GM13976 (cell line): ENCODE measurements at places on chromosomes 6 and 20.
A peak's percentile ranks its signal among the peaks of the same experiment; 100 is the strongest.

DNA sequence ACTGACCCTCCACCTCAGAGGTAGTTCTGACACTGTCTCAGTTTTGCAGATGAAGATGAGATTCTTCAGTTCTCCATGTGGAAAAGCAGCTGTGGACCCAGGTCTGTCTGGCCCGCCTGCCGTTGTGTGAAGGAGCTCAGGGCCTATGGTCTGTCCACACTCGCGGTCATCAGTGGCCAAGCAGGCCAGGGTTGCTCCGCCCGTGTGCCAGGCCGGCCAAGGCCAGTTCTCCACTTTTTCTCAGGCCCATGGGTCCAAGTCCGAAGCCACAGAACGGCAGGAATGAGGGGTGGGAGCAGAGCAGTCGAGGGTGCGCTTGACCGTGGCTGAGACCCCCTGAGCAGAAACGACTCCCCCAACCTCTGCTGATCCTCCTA, 8.6 kb upstream of the MAP1LC3A start:
- no peak for DNase-seq

DNA sequence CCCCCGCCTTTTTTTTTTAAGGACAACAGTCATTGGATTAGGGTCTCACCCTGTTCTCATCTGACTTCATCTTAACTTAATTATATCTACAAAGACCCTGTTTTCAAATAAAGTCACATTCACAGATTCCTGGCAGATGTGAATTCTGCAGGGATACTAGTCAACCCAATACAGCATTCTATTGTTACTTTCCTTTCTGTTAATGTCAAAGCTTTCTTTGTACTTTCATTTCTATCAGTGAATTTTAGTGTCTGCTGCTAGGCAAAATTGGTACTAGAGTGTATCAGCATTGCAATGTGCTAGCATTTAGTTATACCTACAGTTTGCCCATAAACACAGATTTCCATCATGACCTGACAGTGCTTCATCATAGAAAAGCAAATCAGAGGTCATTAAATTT, 281.9 kb downstream of the CDKAL1 start:
- DNase-seq: no peak

DNA sequence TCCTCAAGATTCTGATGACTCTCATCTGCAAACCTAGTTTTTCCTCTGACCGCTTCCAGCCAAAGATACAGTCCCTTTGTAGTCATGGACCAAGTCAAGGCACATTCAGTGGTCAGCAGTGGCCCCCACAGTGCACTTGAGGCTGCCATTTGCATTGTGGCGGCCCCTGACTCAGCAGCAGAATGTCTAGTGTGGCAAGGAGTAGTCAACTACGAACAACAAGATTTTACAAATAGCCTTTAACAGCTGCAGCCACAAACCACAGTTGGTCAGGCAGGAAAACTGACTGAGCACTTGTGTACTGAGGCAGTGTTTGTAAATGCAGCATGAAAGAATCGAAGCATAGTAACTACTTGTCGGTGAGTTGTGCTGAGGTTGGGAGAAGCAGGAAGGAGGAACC, 49.6 kb downstream of the SLC2A12 start:
- no peak for DNase-seq

DNA sequence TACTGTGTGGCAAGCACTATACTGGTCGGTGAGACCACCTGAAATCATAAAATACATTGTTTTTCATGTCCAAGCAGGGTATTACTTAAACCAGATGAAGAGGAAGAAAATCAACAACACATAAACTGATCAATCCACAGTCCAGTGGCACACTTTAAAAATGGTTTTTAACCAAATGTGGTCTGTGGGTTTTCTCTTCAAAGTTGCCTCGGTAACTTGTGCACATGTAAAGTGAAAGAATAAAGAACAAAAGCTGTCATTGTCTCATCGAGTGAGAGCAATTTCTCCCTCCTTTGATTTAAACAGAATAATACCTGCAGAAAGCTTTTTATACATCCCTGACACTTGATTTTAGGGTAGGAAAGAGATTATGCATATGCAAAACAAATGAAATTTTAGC, 3.7 kb downstream of the FLRT3 start:
- no peak for DNase-seq

DNA sequence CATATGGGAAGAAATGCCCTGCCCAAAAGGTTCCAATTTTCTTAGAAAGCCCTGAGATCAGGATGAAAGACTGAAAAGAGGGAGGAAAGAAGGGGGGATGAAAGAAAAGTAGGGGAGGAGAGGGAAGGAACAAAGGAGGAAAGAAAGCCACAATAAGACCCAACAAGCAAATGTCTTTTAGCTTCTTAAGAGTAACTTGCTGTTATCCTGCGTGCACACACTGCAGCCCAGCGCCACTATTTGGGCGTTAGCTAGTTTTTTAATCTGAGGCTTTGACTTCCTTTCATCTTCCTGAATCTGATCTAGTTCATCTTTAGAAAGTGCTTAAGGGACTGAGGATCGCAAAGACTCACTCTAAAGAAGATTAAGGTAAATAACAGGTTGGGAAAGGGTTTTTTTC, 77.4 kb upstream of the HDDC2 start:
- DNase-seq: no peak

DNA sequence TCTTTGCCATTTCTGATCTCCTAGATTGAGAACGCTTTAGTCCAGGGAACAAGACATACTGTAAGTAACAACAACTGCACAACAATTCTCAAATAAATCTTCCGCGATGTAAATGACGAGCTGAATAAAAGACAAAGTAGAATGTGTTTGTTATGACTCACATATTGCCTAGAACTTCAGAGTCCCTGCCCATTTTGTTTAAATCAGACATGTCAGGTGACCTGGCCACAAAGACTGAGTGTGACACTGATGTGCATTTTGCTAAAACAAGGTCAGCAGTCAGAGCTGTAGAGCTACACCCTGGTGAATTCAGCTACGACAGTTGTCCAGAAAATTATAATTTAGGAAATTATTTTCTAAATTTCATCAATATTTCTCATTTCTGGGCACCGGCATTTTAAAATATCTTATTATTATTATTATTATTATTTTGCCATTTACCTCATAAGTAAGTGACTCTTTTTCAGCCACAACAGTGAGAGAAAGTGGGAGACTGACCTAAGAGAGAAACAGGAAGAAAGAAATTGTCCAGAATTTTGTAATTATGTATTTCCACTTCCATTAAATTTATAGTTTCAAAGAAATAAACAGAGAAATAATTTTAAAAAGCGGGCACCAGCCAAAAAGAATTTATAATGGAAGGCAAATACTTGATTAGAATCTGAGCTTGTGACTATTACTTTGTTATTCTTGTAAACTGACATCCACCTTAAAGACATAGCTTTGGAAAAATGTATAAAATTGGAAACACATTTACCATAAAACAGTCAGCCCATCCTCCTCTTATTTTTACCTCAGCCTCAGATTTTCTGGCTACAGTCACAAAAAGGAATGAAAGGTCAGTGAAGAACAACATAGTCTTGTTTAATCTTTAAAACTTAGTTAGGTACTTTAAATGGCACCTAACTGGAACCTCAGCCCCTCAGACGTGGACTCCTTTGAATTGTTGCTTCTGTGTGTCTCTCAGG, 157.0 kb upstream of the CITED2 start:
- DNase-seq: no peak

DNA sequence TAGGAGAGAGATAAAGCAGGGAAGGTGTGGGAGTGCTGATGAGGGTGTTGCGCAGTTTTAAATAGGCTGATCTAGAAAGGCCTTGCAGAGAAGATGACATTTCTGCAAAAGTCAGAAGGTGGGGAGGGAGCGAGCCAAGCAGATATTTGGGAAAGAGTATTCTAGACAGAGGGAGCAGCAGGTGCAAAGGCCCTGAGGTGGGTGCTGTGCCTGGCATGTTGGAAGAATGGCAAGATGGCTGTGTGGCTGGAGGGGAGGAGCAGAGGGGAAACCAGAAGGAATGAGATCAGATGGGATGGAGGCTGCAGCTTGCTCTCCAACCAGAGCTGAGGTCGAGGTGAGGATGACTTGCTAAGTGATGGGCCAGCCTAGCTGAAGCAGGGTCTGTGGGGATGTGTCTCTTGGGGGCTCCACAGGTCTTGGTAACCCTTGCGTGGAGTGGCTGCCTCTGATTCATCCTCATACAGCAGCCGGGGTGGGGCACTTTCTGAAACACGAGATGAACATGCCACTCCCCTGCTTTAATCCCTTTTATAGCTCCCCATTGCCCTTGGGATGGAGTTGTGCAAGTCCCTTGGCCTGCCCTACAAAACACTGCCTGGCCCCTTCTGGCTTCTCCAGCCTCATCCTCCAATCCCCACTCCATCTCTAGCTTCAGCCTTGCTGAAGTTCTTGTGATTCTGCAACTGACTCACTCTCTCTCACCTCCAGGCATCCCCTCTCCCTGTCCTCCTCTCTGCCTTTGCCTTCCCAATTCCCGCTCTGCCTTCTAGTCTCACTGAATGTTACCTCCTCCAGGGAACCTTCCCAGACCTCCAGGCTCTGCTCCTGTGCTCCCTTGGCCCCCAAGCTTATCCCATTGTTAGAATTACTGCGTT, 94.1 kb downstream of the CDH22 start:
- no peak for DNase-seq

- no peak for DNase-seq
These were observed 103.8 kb downstream of the KHDC1L start for GRCh38 chr6:73121421-73121993.

DNA sequence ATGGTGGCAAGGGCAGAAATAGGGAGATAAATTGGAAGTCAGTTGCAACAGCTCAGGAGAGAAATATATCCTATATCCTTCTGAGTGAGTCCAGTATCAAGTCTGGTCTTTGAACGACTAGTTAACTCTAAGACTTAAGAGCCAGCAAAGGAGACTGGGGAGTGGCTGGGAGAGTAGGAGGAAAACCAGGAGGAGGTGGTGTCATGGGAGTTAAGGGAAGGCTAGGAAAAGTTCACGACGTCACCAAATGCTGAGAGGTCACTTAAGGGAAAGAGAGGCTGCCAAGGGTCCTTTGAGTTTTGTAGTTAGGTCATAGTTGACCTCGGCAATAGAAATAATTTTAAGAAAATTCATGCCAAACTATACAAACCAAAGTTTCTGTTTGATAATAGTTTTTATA, 25.1 kb downstream of the ACOT13 start:
- no peak for DNase-seq

GRCh38 chr20:51237791-51238190, 214.9 kb upstream of the KCNG1 start:
- no peak for DNase-seq

GRCh38 chr6:42347456-42347855, 104.3 kb downstream of the TRERF1 start:
- DNase-seq: no peak

DNA sequence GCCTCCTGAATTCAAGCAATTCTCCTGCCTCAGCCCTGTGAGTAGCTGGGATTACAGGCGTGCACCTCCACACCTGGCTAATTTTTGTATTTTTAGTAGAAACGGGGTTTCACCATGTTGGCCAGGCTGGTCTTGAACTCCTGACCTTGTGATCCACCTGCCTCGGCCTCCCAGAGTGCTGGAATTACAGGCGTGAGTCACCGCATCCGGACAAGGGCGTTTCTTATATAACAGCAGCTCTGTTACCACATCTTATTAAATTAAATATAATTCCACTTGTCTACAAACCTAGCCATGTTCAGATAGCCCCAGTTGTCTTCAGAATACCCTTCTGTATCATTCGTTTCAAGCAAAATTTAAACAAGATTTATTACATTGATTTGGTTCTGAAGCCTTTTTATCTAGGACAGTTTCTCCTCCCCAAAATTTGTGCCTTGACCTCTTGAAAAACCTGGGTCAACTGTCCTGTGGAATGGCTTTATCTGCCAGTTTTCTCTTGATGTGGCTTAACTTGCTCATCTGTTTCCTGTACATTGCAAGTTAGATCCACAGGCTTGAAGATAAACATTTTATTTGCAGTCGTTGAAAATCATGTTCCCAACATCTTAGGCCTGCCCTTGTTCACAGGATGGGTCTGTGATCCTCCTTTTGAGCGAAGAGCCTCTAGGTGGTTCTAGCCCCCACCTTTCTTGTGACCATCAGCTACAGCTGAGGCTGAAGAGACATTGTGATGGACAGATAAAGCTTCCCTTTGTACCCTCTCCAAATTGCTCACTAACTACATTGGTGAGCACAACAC, 132.2 kb downstream of the ARID1B start:
- DNase-seq: no peak

GRCh38 chr20:33490023-33490933, at the start of gene CBFA2T2:
Gene CBFA2T2 (plus strand): TSS chr20:33490096. CDS start chr20:33490268, 172 bp downstream.
- no peak for DNase-seq

GRCh38 chr20:44743916-44744655, 1.6 kb upstream of the KCNK15 start:
- DNase-seq: no peak

GRCh38 chr20:36541768-36542488, 609 bp downstream of the MYL9 start:
- DNase-seq: peak; percentile 57

- no peak for DNase-seq
These were observed 33.7 kb downstream of the PYGB start for GRCh38 chr20:25281541-25281991.

DNA sequence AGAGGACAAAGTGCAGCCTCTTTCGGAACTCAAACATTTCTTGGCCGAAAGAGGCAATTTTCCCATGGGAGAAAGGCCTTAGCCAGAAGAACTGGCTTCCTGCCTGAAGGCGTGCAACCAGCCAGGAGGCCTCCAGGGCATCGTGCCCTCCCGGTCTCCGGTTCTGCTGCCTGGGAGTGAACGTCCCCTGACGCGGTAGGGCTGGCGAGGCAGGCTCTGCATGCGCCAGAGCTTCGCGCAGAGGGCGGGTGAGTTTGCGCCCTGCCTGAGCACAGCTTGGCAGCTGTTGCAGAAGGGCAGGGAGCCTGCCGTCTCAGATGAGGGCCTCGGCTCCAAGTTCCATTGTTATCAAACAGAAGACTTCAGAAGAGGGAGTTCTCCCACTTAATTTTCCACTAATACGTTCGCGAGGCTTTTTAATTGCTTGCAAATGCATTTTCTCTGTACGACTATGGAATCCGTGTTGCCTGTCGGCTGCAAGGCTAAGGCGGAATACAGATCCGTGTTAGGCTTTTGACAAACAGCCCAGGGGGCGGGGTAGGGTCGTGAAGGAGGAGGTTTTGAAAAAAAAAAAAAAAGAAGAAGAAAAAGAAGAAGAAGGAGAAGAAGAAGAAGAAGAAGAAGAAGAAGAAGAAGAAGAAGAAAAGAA, 5.5 kb upstream of the TFAP2D start:
- no peak for DNase-seq

DNA sequence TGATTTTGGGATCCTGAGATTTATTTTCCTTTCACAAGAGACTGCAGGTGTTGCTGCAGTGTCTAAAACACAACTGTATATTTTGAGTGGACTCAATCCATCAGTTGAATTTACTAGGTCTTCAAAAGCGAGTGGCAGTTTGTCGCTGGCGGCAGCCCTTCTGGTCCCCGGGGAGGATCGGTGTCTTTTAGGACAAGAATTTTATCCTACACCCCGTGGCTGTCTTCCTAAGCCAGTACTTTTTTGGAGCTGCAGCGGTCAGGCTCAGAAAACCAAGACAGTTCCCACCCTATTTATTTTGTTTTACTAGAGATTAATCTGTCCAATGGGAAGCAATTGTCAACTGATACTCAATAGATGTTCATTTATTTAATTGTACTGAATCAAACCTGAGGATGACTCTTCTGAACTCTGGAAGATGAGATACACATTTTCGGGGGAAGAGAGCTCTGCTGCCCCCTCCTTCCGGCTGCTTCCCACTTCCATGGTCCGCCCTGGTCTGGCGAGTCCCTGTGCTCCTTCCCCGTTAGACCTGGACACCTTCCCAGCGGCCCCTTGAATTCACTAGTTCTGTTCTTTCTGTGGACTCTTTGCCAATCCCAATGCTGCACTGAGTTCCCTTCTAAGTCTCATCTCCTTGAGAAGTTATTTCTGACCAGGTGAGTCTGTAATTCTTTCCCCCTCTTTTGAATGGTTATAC, 90.6 kb downstream of the ERMARD start:
- no peak for DNase-seq
